ENCODE measurements at places on chromosomes 6 and 20.
A peak's percentile ranks its signal among the peaks of the same experiment; 100 is the strongest.

GRCh38 chr6:82080767-82081166 lies 166.8 kb downstream of the IBTK start:
- no peak for DNase-seq

GRCh38 chr6:28589957-28590349 lies 64.3 kb downstream of the GPX5 start:
- no peak for DNase-seq

DNA sequence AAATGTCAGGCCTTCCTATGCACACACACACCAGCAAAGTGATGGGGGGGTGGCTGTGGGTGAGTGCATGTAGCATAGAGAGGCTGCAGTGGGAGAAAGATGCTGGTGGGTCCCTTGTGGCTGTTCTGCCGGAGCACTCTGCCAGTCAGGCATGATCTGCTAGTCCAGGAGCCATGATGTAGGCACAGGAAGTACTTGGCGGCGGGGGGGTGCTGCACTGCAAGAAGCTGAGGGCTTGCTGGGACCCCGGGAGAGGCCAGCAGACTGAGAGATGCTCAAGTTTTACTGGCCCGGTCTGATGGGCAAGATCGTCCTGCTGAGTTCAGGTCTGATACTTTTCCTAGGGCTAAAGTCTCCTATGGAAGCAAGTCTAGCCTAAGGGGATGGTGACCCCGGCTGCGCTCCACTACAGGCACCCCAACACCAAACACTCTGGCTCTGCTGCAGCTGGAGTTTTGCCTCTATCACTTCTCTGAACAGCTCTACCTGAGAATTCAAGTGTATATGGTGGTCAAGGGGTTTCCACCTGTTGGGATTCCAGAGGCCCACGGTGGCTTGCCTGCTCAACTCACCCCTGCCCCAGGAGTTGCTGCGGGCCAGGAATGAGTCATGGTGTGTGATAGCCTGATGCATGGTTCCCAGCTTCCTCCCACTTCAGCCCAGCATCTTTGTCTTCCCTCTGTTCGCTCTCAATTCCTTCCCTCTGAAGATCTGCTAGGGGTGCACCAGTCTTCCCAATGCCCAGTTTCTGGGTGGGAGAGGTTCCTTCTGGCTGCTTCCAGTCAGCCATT lies 971.8 kb upstream of the ADGRB3 start:
- DNase-seq, result no peak

- DNase-seq, result no peak
Observed at GRCh38 chr6:16157492-16157891, 28.6 kb downstream of the MYLIP start.

DNA sequence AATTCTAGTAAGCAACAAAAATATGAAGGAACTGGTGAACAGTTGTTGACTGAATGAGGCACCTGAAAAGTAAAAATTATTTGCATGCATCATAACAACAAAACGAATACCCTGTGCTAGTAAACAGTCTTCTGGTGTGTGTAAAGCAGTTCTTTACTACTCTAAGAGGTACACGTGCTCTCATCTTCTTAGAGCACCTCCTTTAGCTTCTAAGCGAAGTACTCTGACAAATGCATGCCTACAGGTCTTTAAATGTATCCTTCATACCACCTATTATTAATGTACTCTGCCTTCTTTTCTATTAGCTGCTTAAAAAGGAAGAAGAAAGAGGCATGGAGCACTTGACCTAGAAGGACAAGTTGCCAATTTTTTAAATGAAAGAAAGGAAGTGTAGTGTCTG lies 32.2 kb upstream of the MYB start:
- no peak for DNase-seq

- DNase-seq, result no peak
Observed at GRCh38 chr6:12293235-12293930, 3.2 kb downstream of the EDN1 start.

DNA sequence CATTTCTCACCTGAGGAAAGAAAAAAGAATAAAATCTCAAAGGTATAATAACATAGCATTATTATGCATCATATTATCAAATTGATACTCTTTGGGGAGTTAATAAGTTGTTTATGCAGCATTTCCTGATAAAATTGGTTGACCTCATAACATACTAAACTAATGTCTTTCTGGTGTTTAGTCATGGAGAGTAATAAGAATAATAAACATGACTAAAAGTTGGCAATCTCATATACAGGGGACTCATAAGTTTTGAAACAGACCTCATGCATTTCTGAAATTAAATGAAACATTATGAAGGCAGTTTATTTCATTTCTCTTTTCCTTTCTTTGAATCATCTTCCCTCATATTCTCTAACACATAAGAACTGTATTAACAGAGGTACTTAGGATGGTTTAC lies 60.5 kb upstream of the PRDM1 start:
- DNase-seq, result no peak

DNA sequence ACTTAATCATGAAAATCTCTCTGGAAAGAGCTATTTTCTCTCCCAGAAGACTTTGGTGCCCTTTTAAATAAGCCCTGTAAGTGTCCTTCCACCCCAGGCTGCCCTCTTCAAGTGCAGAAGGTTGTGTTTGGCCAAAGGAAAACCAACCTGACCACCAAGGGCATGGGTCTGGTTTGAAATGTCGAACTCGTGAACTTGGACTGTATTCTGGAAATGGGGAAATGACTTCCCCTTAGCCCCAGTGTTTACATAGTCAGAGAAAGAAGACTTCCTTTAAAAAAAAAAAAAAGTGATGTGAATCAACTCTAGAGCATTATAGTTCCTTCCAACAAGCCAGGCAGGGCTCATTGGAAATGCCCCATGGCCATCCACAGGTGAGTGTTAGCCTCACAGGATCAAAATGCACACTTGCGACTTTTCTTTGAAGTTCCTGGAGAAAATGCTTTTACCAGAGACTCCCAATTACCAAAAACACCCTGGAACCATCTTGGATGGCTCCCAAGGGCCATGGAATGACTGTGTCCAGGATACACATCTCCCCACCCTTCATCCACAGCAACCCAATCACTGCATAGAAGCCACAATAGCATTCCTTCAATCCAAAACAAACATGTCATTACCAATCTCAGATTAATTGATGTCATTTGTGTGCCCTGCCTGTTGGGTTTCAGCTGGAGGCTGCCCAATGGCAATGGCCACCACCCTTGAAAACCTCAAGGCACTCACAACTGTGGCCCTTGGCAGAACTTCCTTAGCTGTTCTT lies 133.8 kb downstream of the CLIC5 start:
- no peak for DNase-seq

DNA sequence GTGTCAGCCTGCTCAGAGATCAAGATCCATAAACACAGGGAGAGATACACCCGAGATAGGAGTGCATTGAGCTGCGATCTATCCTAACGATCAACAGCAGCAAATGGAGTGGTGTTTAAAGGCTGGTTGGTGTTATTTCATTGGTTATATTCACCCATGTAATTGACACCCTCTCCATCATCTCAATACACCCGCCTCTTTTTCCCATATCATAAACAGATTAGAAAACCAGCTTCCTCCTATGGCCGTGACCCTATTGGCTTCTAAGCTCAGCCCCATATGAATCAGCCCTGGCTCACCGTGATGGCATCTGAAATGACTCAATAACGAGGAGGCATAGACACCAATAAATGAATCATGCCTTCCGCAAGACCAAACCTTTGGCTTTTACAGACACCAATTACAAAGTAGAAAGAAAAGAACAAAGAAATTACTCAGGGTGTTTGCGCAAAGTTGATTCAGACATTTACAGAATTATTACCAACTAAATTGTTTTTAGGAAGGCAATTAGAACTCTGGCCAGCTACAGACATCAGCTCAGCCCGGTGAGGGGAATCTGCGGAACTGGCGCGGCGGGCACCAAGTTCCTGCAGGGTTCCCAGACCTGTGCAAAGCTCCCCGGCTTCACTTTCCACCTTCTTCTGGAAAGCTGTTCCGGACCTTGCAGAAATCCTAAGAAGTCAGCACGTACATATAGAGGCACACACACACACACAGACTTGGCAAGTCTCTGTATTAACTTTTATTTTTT lies 11.5 kb downstream of the PMEPA1 start:
- peak; percentile 70 for DNase-seq

DNA sequence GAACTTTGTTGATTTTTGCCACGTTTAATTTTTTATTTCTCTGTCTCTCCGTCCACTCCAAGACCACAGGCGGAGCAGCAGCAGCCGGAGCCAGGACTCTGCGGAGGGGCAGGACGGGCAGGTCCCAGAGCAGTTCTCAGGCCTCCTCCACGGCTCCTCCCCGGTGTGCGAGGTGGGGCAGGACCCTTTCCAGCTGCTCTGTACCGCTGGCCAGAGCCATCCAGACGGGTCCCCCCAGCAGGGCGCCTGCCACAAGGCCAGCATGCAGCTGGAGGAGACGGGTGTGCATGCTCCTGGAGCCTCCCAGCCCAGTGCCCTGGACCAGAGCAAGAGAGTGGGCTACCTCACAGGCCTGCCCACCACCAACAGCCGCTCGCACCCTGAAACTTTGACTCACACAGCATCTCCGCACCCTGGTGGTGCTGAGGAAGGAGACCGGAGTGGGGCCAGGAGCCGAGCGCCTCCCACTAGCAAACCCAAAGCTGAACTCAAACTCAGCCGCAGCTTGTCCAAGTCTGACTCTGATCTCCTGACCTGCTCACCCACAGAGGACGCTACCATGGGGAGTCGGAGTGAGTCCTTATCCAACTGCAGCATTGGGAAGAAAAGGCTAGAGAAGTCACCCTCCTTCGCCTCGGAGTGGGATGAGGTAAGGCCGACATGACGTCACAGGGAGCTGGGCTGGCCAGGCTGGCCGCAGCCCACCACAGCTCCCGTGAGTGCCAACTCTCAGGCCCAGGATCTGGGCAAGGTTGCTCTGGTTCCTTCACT lies 123.5 kb downstream of the TCP11 start:
- DNase-seq, result peak; percentile 36

- DNase-seq, result peak; percentile 58
Observed at GRCh38 chr6:121436960-121437850, 1.8 kb downstream of the GJA1 start.

DNA sequence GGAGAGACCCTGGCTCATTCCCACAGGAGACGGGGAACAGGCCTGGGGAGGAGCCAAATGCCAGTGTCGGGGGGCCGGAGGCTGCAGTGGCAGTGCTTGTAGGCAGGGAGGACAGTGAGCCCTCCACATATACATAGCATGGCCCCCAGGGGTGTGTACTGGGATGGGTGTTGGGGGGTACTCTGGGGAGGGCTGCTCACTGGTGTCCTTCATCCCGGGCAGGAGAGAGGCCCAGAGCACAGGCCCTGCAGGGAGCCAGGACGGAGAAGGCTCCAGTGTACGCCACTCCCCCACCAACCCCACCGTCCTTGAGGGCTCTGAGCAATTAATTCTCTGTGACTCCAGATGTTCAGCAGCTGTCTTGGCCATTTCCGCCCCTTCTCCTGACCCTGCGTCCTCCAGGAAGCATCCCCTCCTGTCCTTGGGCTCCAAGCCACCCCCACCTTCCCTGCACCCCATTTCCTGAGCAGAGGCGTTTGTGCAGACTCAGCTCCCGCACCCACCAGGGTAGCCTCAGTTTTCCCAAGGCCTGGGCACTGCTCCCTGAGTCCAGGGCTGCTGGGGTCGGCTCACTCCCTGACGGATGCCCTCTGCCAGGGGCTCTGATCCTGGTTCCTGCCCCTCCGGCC lies 3.4 kb upstream of the ABHD16B start:
- no peak for DNase-seq

GRCh38 chr6:423799-424345 lies 32.3 kb downstream of the IRF4 start:
- no peak for DNase-seq

DNA sequence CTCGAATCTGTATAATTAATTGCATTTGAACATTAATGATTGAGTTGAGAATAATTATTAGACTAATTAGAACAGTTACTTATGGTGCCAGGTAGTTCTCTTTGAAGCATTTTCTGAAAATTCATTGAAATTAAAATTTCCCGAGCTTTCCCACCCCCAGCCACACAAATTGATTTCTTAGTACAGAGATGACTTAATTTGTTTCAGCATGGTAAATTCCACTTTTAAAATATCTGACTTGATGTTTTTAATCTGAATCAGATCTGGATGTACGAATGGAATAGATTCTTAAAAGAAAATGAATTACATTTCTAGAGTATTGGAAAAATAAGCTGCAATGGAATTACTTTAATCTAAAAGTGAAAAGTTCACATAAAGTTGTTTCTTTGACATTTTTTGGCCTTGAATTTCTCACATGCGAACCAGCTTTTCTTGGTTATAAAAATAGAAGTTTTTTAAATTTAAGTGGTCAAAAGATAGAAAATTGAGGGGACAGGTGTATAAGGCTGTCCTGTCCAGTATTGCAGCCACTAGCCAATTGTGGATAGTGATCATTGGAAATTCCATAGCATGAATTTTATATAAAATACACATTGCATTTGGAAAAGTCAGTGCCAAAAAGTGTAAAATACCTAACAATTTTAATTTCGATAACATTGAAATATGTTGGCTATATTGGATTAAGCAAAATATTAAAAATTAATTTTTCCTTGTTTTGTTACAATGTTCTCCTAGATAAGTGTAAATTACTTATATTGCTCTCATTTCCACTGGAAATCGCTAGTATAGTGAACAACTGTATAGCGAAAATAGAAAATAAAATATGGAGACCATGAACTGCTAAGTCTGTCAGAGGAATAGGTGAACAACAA lies 102.9 kb downstream of the OR2B2 start:
- DNase-seq, result no peak

- no peak for DNase-seq
Observed at GRCh38 chr20:48945840-48946514, 24.5 kb downstream of the ARFGEF2 start.

DNA sequence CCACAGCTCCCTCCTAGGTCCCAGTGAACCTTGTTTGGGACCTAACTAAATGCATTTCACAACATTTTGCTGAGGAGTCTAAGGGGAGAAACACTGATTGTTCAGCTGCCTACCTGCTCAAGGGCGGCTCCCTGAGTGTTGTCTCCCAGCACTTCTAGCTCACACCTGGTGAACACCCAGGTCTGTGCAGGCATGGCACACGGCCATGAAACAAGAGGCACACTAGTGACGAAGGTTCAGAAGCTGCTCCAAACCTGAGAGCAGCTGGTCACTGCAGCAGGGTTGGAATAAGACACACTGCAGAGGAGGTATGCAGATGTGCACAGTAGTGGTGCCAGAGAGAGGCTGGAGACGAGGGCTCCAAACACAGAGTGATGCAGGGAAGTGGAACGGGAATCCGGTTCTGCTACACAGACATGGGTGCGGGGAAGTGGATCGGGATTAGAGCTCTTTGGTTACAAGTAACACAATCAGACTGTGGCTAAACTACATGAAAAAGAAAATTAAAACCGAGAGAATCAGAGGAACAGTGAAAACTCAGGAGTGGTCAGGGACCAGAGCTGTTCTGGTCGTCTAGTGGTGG lies 486.1 kb upstream of the CDH4 start:
- DNase-seq, result no peak

DNA sequence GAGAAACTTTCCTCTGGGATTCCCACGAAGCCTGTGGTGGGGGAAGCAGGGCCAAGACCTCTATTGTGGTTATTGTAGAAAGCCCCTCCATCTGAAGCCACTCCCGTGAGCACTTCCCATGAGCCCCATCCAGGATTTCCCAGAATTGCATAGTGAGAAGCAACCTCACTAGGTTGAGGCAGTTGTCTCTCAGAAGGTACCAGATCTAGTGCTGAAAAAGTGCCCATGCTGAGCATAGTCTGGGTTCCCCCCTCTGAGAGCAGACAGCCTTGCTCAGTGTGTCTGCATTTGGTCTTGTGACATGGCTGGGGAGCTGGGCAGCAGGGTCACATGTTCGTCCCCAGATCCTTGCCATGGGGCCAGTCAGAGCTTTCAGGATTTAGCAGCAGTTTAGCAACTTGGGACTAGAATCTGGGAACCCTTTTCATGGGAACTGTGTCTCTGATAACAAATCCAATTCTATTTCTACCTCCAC lies 38.6 kb downstream of the SLC9A8 start:
- no peak for DNase-seq

All from activated CD8-positive, alpha-beta memory T cell treated with anti-CD3 and anti-CD28 coated beads, Interleukin-2, amount 50 U/mL, for 48 hours (primary cell).